ENCODE measurements at places on chromosomes 7 and 10.

- DNase-seq = no peak
Measured at GRCh38 chr10:11638055-11638698, 26.7 kb upstream of the USP6NL start.

- DNase-seq = no peak
Measured at GRCh38 chr7:104767826-104768536, 246.0 kb upstream of the KMT2E start.

DNA sequence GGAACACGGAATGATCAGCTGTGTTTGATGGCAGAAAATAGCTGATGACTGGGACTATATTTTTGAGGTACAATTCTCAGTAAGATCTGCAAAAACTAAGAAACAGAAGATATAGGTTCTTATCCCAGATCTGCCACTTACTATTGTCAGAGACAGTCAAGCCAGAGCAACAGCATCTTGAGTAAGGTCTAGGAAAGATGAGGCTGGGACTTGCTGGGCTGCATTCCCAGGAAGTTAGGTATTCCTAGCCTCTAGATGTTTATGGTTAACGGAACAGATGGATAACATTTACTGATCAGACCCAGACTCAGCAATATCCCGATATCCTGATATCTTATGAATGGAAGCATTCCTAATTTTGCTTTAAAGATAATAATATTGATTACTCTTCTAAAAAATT, 68.7 kb upstream of the DNAJB12 start:
- DNase-seq = no peak

GRCh38 chr7:151008143-151008510, 16.2 kb downstream of the ATG9B start:
- no peak for DNase-seq

GRCh38 chr7:138089080-138089901, 13.0 kb downstream of the AKR1D1 start:
- DNase-seq = no peak

GRCh38 chr7:121547544-121548092, 151.5 kb upstream of the FAM3C start:
- peak; percentile 35 for DNase-seq

GRCh38 chr7:34825221-34825620, 167.2 kb downstream of the NPSR1 start:
- DNase-seq = no peak

DNA sequence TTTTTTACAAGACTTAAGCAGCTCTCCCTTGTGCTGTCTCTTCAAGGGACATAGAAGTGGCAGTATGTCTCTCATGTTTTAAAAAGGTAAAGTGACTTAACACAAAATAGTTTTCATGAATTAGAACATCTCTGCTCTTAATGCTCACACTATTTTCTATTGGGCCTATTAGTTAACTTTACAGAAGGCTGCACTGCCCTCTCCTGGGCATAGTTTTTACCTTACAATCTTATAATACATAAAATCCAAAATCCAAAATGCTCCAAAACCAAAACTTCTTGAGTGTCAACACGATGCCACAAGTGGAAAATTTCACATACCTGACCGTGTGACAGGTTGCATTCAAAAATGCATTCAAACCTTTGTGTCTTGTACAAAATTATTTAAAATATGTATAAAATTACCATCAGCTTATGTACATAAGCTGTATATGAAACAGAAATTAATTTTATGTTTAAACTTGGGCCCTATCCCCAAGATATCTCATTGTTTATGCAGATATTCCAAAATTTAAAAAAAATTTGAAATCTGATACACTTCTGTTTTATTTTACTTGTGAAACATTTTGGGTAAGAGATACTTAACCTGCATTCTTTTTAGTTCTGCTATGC, 25.8 kb downstream of the TES start:
- no peak for DNase-seq

DNA sequence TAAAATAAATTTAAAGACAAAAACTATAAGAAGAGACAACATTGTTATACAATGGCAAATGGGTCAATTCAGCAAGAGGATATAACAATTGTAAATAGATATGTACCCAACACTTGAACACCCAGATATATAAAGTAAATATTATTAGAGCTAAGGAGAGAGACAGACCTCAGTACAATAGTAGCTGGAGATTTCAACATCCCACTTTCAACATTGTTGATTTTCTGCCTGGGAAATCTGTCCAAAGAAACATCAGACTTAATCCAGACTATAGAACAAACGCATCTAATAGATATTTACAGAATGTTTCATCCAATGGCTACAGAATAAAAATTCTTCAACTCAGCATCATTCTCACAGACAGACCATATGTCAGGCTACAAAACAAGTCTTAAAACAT, 256.1 kb downstream of the GRM8 start:
- DNase-seq = no peak

- DNase-seq = no peak
Measured at GRCh38 chr7:30321882-30322192, 37.4 kb downstream of the ZNRF2 start.

- no peak for DNase-seq
Measured at GRCh38 chr7:40298421-40298820, 163.6 kb downstream of the SUGCT start.

- DNase-seq = no peak
Measured at GRCh38 chr7:3370068-3370830, 69.2 kb downstream of the SDK1 start.

- no peak for DNase-seq
Measured at GRCh38 chr7:156558198-156558597, 82.4 kb upstream of the RNF32 start.

DNA sequence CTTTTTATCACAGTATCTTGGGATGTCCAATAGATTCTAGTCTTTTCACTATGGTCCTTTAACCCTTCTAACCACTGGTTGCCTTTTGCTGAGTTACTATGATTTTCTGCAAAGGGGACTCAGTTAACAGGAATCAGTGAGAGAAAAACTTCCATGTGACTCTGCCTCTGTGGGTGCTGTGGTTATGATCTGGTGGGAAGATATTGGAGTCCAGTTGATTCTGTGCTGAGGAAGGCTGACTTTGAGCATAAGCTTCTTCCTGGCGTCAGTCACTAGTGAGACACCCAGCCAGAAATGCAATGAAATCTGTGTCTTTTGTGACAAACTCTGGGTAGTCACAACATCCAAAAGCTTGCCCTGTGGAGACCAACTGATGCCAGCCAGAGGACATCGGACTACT, 648.0 kb downstream of the SUGCT start:
- DNase-seq = no peak

DNA sequence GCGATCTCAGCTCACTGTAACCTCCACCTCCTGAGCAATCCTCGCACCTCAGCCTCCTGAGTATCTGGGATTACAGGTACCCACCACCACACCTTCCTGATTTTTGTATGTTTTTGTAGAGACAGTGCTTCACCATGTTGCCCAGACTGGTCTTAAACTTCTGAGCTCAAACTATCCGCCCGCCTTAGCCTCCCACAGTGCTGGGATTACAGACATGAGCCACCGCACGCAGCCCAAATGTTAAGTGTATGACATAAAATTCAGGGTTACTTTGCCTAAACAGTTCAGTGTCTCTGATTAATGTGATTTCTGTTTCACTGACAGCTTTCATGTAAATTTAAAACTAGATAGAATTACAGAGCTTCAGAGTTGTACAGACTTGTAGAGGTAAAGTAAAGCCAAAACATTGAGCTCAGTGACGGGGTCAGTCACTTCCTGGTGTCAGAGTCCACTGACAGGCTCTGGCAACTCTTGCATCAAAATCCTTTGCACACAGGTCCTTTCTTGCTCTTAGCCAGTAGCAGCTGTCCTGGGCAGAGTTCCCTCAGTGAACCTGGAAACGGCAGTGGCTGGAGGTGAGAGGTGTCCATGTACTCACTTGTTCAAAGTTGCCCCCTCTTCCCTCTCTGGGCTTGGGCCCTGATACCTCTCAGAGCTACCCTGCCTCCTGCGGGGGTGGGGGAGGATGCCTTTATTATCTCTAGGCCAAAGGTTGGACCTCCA, 33.7 kb downstream of the MGMT start:
- no peak for DNase-seq

DNA sequence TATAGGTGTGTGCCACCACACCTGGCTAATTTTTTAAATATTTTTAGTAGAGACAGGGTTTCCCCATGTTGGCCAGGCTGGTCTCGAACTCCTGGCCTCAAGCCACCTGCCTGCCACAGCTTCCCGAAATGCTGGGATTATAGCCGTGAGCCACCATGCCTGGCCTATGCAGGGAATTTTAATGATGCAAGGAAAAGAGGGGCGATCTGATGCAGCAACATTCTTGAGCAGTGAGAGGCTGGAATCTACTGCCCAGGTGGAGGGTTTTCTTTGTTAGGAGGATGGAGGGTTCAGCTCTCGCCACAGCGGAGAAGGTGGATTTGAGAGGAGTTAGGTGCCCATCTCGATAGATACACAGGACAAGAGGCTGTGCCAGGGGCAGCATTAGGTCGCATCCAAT, 332.3 kb downstream of the GATA3 start:
- DNase-seq = no peak

DNA sequence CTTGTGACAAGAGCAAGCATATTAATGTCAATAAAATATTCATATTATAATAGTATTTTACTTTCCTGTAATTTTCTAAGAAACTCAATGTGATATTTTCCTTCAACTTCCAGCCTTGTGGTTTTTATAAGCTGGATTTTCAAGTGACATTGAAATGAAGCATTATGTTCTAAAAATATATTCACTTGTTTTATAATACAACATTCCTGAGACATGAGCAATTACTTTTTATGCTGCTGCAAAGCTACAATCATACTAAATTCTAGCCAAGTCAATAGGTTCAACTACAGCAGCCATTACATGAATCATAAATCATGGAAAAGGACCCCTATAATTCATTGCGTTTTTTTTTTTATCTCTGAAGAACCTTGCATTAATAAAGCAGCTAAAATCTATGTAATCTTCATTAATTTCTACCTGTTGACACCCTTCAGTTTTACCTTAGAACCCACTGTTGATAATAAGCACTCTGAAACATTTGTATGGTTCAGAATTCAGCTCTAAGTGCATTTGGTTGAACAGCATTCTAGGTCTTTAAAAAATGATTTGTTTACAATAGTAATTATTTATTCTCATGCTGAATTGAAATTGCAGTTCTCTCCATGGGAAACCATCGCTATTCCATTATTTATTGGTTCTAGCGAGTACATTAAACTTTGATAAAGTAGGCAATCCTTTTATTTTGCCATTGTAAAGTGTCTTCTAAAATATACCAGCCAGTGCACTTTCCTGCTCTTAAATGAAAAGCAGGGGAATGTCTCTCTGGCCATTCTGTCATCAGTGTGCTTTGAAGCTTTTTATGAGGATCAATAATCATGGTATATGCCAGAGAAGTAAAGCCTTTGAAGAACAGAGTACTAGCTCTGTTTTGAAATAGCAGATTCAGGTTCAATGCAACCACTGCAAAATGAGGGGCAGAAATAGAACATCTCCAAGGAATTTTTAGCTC, 132.6 kb downstream of the GNAT3 start:
- DNase-seq = no peak

- no peak for DNase-seq
Measured at GRCh38 chr7:131106681-131107336, 220.9 kb upstream of the MKLN1 start.
